ENCODE measurements at places on chromosomes 16 and 17.

GRCh38 chr16:84478172-84478947 is 26.1 kb downstream of the MEAK7 start:
- DNase-seq, result peak; percentile 93

- DNase-seq, result peak; percentile 73
Observed at GRCh38 chr17:17837966-17838962, 1.5 kb upstream of the SREBF1 start.

DNA sequence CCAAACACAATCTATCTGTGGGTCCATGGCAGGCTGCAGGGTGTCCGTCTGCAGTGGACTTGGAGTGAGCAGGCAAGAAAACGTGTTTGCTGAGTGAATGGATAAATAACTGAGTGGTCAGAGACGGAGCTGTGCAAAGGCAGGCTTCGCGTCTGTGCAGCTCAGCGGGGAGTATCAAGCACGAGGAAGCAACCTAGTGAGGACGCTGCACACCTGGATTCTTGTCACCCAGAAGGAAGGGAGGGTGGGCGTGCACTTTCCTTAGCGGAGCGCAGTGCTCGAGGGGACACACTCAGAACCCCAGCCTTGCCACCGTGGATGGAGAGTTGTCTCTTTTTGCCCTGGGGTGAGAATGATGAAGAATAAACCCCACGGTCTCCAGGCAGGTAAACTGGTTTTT is 1.5 kb upstream of the RCVRN start:
- no peak for DNase-seq

- DNase-seq, result no peak
Observed at GRCh38 chr16:75219088-75219487, 300 bp downstream of the CTRB1 start.

- DNase-seq, result peak; percentile 49
Observed at GRCh38 chr17:81036197-81036941, 1.4 kb downstream of the BAIAP2 start.

DNA sequence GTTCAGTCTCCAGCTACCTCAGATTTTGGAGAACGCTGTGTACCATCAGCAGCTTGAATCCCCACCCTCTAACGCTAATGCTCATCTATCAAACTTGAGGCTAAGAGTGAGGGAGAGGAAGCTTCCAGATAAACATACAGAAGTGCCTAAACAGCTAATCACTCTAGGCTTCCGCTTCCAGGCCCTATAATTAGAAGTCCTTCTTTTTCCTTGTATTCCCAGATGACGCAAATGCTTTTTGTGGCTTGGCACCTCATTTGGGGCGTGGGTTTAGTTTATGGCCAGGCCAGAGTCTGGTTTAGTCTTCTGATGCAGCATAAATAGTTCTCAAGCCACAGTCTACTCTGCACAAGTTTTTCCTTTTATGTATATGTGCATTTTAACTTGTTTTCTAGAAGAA is 263.4 kb downstream of the BCAS3 start:
- DNase-seq, result peak; percentile 90

DNA sequence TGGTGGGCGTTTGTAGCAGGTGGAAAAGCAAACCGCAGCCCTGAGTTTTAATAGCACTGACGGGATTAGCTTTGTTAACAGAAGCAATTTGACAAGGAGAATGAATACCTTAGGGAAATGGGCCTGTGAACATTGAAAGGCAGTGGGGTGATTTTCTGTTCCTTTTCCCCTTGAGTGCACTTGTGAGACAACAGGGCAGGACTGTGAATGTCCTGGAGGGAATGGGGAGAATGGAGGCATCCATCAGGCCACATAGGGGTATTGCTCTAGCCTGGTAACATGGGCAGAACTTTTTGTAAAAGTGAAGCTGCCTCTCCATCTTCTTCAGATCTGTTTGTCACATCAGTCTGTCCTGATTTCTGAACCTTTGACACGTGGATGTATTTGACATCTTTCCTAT is 26.2 kb downstream of the USP43 start:
- DNase-seq, result no peak

DNA sequence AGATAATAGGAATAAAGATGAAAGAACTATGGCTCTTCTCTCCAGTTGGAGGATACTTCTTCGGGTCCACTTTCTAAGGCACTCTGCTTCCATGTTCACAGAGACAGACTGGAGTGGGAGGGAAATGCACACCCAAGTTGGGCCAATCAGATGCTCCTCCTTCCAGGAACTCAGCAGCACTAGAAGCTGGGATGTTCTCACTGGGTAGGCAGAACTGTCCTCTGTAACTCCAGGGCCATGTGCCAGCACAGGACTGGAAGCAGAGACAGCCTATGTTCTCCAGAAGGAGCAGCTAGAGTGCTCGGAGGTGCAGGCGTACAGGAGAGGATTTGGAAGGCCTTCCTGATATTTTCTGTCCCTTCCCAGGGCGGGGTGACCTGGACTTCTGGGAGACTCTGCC is 49.9 kb upstream of the SREBF1 start:
- no peak for DNase-seq

GRCh38 chr16:27374221-27374803 is 27.7 kb upstream of the IL21R start:
- no peak for DNase-seq

- no peak for DNase-seq
Observed at GRCh38 chr16:27273330-27273669, 4.7 kb upstream of the NSMCE1 start.
